ENCODE measurements at places on chromosomes 5 and 9.
A peak's percentile ranks its signal among the peaks of the same experiment; 100 is the strongest.

GRCh38 chr5:74927336-74927735, 61.1 kb upstream of the FAM169A start:
- no peak for DNase-seq

DNA sequence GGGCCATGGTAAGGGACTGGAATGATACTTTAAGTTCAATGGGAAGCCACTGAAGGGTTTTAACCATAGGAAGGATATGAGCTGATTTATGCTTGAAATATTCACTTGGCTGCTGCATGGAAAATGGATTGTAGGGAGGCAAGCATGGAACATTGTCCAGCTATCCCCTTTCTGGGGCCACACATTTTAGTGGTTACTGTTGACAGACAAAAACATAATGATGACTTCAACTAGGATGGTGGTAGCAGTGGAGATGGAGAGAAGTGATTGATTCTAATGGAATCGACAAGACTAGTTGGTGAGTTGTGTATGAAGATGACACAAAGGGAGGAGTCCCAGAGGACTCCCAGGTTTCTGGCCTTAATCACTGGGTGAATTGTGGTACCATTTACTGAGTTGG, 6.2 kb upstream of the FCHSD1 start:
- DNase-seq: no peak

DNA sequence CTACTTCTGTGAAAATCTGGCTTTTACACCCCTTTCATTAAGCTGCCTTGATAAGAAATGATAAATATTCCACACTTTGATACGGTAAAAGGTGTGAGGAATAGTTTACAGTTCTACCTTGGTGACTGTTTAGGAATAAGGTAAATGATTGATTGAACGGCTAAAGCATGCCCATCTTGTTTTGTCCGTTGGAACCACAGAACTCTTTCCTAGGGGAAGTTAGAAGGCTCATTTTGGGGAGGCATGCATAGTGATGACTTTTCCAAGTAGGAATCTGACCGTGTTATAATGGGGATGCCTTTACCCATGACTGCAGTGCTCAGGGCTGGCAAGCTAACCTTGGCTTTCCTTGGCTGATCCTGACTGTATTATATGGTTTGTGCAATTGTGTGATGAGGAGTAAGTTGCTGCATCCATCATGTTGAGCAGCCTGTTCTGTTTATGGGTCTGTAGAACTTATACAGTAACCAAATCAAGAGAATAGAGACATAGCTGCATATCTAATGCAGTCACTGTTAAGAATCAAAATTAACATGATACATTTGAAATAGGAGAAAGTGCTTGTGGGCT, 24.5 kb downstream of the PCSK5 start:
- DNase-seq: no peak

DNA sequence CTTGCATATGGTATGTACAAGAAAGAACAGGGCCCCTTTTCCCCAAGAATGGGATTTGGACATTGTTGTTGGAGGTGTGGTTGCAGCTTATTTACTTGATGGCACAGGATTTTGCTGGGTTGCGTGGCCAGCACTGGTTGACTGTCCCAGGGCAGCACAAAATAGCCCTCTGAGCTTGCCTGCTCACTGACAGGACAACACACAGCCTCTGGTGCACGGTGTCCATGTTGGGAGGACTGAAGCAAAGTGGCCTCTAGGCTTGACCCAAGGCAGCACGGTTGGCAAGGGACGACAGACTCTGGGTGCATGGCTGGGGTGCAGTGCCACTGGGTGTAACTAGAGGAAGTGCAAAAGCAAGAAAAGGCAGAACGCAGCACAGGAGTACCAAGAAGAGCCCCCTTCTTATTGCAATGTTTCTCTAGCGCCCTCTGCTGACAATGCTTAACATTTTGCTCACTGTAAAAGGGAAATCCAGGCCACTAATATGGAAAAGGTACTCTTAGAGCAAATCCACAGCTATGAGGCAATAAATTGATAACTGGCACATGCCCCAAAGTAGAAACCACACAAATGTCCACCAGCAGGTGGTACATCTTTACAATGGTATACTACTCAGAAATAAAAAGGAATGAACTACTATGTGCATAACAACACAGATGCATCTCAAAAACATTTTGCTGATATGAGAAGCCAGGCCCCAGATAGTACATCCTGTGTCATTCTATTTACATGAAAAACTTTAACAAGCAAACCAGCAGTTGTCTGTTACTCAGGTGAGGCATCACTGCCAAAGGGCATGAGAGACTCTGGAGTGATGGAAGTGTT, 47.4 kb upstream of the BARX1 start:
- peak; percentile 22 for DNase-seq

DNA sequence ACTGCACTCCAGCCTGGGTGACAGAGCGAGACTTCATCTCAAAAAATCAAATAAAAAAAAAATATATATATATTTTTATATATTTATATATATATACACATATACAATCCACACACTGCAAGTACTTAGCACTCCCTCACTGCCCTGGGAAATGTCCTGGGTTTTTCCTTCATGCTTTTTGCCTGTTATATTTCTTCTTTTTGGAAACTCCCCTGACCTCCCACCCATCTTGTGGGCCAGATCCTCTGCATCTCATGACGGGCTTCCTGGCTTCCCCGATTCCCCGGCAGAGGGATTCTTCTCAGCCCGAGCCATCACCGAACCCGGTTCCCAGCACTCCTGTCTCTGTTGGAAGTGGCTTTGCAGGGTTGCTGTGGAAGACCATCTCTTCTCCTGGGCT, 39.5 kb upstream of the NCS1 start:
- no peak for DNase-seq

DNA sequence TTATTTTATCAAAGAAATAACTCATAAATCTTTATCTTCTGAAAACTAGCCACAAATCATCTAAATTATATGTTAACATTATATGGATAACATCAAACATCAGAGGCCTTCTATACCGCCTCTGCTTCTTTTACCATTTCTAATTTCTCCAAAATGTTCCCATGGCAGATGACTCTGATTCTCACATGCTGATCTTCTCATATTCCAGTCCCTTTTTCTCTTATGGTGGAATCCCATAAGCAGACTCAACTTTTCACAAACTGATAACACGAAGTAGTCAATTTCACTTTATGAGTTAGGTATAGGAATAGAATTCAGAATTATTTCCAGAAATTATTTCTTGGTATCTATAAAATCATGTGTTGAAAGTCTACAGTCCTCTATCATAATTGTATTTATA, 212.3 kb downstream of the ENC1 start:
- no peak for DNase-seq

- peak; percentile 80 for DNase-seq
Measured at GRCh38 chr9:29514336-29514735, 1941.1 kb upstream of the C9orf72 start.

DNA sequence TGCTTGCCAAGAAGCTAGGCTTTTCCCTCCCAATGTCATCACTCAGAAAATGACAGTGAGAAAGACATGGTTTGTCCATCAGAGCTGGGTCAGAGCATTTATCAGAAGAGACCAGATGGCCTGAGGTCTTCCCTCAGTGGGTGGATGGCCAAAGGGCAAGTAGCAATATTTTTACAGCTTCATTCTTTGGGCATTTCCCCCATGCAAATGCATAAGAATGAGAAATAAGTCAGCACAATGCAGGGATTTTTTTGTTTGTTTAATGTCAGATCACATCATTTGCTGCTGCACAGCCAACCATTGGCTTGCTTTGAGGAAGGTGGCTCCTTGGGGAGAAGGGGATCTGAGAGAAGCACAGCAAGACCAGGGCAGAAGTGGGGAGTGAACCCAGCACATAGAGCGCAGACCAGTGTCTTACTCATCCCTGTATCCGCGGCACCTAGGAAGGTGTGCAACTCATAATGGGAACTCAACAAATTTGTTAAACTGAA, 209.6 kb downstream of the SEMA6A start:
- DNase-seq: no peak

- no peak for DNase-seq
Measured at GRCh38 chr9:279674-280073, 65.0 kb downstream of the DOCK8 start.

DNA sequence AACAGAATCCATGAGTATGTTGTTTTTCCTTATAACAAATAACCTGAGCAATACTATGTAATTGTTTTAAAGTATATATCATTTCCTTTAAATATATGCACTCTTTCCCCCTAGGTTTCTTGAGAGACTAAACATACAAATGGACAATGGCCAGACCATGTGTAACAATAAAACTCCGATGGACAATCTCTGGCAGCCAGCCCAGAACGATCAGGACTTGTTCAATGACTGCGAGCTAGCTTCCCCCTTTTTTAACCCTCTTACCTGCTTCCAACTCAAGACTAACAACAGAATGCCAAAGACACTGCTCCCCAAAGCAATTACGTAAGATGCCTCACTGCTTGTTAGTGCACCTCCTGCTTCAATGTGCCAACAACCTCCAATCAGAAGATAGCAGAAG, 94.9 kb downstream of the HTR4 start:
- no peak for DNase-seq

- no peak for DNase-seq
Measured at GRCh38 chr9:133278161-133279114, 3.4 kb upstream of the ABO start.

- DNase-seq: no peak
Measured at GRCh38 chr5:114316167-114316566, 45.7 kb upstream of the KCNN2 start.

DNA sequence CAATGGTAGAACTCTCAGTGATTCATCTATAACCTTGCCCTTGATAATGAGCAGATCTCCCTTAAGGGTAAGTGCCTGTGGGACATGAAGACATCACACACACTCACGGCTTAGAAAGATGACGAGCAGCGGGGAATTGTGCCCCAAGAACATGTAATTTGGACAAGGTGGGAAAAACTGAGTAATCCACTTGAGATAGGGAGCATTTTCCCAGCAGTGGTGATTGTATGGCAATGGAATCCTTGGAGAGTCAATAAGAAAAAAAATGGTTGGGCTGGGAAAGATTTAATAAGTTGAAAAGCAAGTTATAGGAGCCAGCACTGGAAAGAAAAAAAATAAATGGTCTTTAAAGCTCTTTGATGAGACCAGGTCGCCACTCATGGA, 193.1 kb downstream of the GLIS3 start:
- DNase-seq: no peak

GRCh38 chr9:13322828-13323550, 43.5 kb upstream of the MPDZ start:
- no peak for DNase-seq

DNA sequence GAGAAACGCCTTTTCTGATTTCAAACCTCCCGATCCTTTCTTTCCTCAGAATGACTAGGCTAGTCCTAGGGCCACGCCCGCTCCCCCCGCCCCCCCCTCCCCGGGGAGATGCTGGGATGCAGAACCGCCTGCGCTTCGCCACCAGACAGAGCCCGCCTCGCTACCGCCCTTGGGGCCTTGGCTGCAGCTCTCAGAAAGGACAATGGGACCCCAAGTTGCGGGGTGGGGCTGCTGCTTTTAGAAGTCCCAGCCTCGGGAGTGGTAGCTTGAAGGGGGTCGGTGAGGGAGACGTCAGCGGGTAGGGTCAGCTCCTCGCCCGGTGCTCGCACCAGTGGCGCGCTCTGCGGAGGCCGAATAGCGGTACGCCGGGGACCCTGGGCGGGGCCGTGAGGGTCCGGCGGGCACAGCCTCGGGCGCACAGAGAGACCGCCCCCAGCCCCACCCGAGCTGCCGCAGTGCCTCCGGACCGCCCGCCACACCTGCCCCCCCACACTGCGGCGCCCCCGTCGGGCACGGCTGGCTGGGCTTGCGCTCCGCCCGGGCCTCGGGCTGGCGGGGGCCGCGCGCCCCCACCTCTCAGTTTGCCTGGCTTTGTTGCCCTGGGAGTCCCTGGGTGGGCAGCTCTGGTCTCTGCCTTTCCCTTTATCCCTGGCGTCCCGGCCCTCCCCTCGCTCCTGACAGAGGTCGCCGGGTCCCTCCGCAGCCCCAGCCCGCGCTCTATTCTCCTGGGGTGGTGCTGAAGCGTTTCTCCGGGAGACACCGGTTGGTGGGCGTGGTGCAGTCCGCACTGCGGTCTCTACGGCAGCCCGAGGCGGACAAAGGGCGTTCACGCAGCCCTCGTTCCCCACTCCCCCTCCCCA, 1.2 kb downstream of the MAP1B start:
- DNase-seq: peak; percentile 73

GRCh38 chr5:168647083-168647482, 67.9 kb upstream of the PANK3 start:
- no peak for DNase-seq

GRCh38 chr5:34657988-34658387, 1.9 kb downstream of the RAI14 start:
- DNase-seq: no peak

- DNase-seq: no peak
Measured at GRCh38 chr5:111254613-111255012, 30.4 kb downstream of the CAMK4 start.

DNA sequence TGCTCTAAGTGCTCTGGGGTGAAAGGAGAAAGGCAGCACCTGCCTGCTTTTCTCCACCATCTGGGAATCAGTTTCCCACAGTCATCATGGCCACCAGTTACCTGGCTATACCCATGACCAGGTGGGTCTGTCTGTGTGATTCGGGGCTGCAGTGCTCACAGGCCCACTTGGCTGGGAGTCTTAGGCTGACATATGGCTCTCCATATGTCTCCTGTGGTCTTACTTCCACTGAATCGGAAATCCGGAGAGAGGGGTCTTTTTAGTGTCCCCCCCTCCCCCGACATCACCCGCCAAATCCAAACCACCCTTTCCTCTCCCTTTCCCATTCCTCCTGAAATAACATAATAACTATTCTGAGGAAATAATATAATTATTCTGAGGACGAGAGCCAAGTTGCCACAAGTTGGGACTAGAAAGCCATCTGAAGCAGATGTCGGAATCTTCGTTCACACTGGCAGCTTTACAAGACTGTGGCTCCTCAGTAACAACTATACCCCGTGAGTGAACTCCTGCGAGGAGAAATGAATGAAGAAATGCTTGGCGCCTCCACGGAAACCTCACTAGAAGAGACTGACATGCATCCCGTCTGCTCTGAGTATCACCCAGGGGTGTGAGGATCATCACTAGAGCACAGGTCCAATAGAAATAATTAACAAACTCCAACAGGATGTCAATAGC, 143.4 kb downstream of the MYO10 start:
- no peak for DNase-seq

GRCh38 chr5:158553195-158553961, 546.3 kb downstream of the EBF1 start:
- no peak for DNase-seq

GRCh38 chr5:159215886-159216285, 6.5 kb upstream of the RNF145 start:
- DNase-seq: no peak

Data from globus pallidus (tissue), 1 donor.